Caki2 (cell line): ENCODE measurements at places on chromosomes 1 and 21. TPM values are rescaled to one million over a fixed set of nuclear protein-coding genes. Genes with fewer than 3 reads are reported as not detected.

The LRRC53 gene
- not detected in 2 replicates for total RNA-seq

- no peak for DNase-seq
Measured at GRCh38 chr1:209618291-209618690, 33.9 kb downstream of the LAMB3 start.

DNA sequence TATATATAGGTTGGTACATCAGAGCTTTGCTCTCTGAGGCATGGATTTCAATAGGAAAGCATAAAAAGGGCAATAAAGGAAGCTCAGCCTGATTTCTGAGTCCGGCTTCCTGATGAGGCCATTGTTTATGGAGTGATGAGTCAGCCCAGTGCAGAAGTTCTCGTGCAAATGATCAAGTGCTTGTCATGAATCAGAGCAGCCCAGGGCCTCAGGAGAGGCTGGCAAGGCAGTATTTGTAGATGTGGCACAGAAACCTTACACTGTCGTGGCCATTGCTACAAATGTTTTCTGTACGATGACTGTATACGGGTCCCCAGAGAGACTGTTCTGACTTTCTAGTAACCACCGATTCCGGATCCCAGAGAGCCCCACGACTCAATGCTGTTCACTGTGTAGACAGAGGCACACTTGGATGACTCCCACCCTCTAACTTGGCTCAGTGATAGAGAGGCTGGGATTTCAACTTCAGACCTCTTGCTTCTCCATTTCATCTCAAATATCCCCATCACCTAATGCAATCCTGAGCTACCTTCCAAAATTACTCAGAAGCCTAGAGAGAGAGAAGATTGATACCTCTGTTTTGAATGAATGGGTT, 26.8 kb downstream of the UMODL1 start:
- peak; percentile 92 for DNase-seq

GRCh38 chr21:34205811-34206571, 132.6 kb downstream of the MRPS6 start:
- no peak for DNase-seq

GRCh38 chr1:98471633-98472032, 189.9 kb upstream of the SNX7 start:
- DNase-seq = no peak

DNA sequence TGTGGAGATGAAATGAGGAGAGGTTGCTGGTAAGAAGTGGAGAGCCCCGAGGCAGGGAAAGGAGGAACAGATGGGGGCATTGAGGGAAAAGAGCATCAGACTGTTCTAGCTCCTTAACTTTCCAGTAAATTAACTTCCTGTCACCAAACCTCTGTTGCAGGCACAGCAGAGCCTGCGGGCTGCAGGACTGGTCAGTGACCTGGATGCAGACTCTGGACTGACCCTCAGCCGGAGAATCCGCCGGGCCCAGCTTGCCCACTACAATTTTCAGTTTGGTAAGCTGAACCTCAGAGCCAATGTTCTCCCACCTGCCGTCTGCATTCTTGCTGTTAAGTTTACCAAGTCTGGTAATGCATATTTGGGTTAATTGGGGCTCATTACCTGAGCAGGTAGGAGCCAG, 2.5 kb upstream of the ECM1 start:
- DNase-seq = no peak

DNA sequence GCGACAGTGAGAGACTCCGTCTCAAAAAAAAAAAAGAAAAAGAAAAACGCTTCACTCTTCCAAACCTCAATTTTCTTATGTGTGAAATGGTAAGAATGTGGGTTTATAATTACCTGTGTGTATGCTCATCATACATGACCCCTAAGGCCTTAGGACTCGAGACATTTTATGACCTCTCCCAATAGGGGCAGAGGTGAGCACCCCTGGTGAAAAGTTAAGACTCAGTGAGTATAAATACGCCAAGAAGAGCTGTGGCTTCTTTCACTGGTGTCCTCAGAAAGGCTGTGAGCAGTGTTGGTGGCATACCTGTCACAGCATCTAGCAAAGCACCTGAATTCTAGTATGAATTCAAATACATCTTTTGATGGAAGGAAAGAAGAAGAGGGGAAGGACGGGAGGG, 7.8 kb upstream of the FCMR start:
- no peak for DNase-seq
